ENCODE measurements at places on chromosomes 12 and 14.

GRCh38 chr14:102629808-102630350, 37.4 kb downstream of the RCOR1 start:
- DNase-seq: no peak

GRCh38 chr12:106487664-106488063, 95.1 kb upstream of the RFX4 start:
- no peak for DNase-seq

DNA sequence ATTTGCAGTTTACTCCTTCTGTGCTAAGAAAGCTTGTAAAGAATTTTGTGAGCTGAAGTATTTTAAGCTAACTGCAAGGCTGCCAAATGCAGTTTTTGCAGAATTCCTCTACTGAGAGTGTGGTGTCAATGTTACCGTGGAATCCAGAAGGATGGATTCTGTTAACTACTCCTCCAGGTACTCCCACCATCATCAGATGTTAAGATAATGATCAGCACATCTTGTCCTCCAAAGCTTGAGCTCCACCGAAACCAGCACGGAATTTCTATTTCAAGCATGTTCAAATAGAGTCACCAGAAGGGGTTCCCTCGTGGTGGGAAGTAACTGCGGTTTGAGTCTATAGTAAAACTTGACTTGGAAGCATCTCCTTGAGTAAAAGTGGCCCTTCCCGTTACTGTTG, 64.3 kb upstream of the CDKN3 start:
- DNase-seq: peak; percentile 24

GRCh38 chr14:42734041-42734440, 1127.4 kb downstream of the LRFN5 start:
- no peak for DNase-seq

GRCh38 chr14:102096569-102097188, 9.8 kb upstream of the HSP90AA1 start:
- peak; percentile 89 for DNase-seq

- DNase-seq: peak; percentile 91
Measured at GRCh38 chr14:52950898-52951680, at the start of gene FERMT2. FERMT2 (minus strand) TSS chr14:52951050; CDS start chr14:52950568, 482 bp downstream.

- peak; percentile 86 for DNase-seq
Measured at GRCh38 chr12:26119391-26119989, 5.3 kb downstream of the BHLHE41 start.

- no peak for DNase-seq
Measured at GRCh38 chr12:19196959-19197630, 67.6 kb downstream of the PLEKHA5 start.

DNA sequence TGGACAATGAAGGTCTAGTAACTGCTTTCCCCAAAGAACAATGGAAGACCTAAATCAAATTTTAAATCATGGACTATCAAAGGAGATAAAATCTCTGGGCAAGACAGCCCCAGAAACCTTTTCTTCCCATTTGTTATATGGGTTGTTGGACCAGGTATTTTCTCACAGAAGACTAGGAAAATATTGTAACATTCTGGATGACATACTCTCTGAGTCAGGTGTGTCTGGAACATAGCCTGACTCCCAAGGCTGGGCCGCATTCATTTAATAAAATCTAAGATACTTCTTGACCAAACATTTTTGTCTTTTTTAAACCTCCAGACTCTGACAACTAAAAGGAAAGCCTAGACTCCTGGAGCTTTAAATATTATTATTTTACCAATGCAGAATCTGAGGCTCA, 87.9 kb downstream of the ATP23 start:
- DNase-seq: no peak

DNA sequence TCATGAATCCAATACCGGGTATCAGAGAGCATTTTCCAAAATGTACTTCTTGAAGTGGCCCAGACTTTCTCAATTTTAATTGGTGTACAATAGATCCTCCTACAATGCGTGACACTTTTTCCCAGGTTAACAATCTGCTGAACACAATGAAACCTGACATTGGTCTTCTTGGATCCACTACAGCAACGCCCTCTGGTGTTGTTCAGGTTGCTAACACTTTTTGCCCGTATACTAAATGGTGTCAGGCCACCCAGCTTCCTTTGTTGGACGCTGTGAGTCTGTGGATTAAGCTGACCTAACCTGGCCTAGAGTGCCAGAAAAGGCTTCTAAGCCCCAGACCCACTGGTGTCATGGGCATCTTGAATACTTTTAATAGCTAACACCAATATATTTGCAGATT, 89.2 kb downstream of the KCNK10 start:
- DNase-seq: no peak

DNA sequence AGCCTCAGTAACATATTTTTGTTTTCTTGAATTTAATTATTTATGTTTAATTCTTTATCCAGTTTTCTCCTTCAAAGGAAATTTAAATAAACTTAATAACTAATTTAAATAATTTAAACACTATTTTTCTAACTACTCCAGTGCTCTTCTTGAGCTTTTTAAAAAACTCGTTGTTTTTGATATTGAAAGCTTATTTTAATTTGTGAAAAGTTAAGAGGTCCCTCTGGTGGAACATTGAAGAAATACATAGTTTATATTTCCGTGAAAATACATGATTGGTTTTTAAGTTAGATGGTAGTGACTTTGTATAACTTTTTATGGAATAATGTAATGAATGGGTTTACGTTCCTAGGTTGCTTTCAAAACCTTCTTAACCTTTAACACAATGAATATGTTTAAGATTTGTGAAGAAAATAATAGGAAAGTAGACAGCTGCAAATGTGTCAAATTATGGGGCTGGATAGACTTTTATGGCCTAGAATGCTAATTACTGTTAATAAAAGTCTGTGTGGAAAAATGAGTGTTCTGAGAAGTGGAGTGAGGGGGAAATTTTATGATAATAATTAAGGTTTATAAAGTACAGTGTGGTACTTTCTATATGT, 45.9 kb upstream of the MSRB3 start:
- no peak for DNase-seq

DNA sequence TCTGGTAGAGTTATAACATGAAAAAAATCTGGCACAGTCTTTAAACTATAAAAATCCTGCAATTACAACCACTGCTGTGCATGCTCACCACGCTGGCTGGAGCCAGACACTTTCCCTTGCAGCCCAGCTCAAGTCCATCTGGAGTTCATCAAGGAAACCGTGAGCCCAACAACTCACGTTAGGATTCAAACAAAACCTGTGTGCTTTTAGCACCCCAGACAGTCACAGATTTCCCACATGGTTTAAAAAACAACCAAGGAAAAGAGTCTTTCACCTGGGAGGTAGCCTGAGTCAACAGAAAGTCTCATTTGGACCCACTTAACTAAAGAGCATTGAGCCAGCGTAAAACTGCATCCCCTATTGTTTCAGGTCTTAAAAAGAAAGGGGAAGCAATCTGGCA, 4.7 kb downstream of the LRIG3 start:
- DNase-seq: no peak

DNA sequence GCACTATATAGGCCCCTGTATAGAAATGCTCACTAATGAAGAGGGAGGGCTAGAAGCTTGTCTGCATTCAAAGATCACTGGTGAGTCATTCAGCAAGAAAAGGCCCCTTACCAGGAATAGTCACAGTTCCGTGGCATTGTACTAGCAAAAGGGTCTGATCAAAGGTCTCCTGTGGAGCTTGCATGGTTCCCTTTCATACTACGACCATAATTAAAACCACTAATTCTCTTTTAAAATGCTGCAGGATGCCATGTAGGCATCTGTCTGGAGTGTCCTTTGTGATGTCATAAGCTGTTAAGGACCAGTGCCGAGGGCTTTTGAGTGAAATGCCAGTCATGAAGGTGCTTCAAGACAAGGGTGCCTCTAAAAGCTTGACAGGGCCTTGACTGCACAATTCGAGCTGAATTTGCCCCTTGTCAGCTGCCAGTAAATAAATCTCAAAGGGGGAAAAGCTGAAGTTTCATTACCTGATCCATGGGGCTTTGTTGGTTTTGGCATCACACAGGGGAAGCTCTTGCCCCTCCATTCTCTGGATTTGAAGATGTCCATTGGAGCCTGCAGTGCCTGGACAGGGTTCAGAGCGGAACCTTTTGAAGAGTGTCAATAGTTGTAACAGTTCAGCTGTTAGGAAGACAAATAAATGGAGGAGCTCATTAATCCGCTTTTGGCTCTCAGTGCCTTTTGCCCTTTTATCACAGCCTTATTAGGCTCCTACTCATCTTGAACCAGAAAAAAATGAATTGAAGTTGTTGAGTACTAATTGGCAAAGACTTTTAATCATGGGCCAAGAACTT, 69.1 kb downstream of the TMEM260 start:
- no peak for DNase-seq

- DNase-seq: no peak
Measured at GRCh38 chr14:30132196-30132595, 204.5 kb upstream of the PRKD1 start.

Data from Ammon's horn (tissue), 1 donor.